Stomach (tissue), 19 donors: ENCODE measurements at places on chromosomes 1 and 21. TPM values are rescaled to one million over a fixed set of nuclear protein-coding genes. Genes with fewer than 3 reads are reported as not detected.
A peak's percentile ranks its signal among the peaks of the same experiment; 100 is the strongest.

DNA sequence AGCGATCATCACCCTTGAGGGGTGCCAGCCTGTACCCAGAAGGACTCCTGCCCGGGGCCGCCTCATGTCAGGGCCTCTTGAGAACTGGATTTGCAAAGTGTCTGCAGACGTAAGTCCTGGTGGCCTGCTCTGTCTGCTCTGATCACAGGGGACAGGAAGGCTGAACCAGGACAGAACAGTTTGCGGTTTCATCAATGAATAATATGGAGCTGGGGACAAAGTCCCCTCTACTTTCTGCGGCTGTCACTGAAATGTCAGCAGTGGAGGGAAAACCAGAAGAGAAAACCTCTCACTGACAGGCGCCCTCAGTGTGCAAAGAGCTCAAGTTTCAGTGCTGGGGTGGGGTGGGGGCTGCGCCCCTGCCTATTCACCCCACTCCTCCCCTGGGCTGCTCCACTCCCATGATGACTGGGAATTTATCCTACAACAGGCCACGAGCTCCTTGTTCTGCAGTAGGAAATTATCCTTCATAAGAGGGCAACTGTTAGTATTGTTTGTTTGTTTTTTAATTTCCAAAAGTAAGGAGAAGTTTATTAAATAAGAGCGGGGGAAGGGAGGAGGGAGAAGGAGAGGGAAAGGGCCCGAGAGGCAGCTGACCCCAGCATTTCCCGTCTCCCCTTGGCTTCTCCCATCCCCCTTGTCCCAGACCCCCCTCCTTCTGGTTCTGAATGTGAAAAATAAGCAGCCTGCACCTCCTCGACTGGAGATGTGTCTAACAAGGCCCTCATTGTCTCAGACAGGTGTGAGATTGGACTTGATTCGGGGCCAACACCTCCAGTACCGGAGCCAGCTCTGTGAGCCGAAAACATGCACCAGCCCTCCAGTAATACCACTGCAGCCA, 149.2 kb downstream of the CLIC6 start:
- no peak for DNase-seq

DNA sequence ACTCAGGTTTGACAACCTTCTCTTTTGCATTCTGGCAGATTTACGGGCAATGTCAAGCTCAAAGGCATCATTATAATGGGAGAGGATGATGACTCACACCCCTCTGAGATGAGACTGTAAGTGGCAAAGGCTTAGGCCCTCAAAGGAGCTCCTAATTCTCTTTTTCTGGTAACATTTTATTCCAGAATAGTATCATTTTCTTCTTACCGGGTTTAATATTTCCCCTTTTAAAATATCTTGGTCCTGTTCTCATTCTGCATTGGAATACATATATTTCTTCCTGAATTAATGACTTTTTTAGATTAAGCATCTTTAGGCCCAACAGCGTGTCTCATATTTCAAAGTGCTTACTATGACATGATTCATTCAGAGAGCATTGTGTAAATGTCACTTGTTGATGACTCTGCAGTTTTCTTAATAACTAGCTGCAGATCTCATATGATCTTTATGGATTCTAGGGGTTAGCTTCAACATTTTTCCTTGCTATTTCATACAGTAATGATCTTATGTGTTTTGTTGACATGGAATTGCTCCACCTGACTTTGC, 1.7 kb downstream of the PITHD1 start:
- no peak for DNase-seq

DNA sequence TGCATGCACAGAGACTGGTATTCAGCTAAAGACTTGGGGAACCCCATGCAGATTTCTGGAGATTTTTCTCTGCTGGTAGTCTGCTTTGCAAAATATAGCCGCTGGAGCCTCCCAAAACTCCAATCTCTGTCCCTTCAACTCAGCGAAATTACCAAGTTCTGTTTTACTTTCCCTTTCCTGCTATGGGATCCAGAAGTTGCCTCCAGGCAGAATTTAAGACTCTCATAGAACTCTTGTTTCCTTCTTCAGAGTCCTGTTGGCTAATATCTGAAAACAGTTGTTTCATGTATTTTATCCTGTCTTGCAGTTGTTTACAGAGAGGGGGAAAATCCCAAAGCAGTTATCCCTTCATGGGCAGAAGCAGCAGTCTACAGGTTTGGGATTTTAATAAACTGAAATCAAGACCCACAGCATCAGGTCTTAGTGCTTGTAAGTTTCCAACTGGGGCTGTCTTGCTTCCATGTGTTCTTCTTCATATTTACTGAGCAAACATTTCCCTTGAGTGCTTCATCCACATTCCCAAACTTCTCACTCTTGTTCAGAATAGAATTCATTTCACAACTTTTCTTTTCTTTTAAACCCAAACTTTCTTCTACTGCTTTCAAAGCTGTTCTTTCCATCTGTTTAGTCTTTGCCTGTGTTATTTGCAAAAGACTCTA, 221.3 kb upstream of the DMRTA2 start:
- DNase-seq = no peak

- no peak for DNase-seq
These were observed 63.9 kb downstream of the HTR6 start for GRCh38 chr1:19728413-19729145.

DNA sequence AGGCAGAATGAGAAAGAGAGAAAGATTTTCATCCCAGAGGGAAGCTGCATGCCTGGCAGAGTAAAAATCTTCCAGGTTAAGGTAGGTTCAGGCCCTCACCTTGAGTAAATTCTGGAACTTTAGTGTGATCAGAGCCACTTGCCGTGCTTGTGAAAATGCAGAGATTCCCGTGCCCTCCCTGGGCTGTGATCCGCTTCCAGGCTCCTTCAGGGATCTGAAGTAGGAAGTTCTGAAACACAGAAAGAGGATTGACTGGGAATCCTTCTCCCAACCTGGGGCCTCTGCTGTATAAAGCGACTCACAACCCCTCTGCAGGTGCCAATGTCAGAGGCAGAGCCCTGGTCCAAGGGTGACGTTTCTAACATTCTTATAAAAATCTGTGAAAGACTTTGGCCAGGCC, 26.6 kb downstream of the NUAK2 start:
- DNase-seq = no peak

DNA sequence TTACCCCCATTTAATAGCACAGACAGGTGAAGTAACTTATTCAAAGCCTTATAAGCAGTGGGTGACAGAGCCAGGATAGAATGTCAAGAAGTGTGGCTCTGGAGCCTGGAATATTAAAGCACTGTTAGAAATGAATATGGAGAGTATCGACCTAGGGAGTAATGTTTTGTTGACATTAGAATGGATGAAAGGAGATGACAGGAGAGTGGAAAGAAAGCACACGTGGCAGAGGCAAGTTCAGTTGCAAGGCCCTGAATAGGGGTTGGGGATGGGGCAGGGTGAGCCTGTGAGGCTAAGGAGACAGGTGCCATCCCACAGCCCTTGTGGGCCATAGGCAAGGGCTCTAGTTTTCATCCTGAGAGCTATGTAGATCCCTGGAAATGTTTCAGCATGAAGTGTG, 125.5 kb upstream of the PLXNA2 start:
- no peak for DNase-seq

DNA sequence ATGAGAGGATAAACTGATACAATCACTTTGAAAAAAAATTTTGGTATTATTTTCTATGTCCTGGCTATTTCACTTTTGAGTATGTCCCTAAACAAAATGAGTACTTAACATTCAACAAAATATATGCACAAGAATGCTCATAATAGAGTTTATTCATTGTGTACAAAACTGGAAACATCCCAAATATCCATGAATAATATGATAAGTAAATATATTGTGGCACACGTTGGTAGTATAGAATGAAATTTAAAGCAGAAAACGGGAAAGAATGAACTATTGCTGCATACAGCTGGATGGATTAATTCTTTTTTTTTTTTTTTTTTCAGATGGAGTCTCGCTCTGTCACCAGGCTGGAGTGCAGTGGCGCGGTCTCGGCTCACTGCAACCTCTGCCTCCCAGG, 725.2 kb downstream of the LTN1 start:
- DNase-seq = no peak

DNA sequence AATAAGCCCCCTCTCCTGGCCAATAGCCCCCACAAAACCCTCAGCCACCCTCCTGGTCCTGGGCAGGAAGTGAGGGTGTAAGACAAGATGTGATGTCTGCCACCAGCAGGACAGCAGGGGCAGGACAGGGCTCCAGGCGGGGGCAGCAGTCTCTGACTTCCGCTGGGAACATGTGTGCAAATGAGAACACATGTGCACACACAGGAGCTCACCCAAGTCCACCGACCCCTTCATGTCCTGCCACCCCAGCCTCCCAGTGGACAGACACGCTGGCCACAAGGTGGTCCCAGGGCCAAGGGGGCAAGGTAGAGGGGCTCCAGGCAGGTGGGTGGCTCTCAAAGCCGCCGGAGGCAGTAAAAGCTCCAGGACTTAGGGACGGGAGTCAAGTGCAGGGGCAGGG, 60.1 kb downstream of the KCNAB2 start:
- DNase-seq = no peak

DNA sequence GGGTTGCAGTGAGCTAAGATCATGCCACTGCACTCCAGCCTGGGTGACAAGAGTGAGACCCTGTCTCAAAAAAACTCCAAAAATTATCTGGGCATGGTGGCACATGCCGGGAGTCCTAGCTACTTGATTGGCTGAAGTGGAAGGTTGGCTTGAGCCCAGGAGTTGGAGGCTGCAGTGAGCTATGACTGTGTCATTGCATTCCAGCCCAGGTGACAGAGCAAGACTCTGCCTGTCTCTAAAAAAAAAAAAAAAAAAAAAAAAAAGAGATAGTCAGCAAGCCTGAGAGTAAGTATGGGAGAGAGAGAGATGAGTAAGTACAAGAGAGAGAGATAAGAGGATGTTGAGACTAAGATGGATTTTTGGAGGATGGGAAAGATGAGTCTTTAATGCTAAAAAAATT, 180.8 kb upstream of the CACYBP start:
- no peak for DNase-seq

DNA sequence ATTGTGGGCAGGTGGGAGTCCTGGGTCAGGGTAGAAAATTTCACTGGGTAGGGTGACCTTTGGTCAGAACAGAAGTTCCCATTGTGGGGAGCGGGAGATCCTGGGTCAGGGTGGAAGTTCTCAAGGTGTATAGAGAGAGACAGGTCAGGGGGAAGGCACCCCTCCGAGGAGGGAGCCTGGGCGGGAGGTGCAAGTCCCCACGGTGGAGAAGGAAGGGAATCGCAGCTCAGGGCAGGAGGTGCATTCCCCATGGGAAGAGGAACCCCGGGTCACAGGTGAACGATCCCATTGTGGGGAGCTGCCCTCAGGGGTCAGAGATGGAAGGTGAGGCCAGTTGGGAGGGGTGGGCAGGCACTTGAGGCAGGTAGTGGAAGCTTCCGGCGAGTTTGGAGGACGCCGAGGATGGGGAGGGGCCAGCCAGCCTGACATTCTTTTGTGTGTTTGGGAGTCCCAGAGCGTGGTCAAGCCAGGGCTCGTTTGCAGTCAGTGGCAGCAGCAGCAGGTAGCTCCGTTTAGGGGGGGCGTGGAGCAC, 637 bp downstream of the LYPLA2 start:
- peak; percentile 60 for DNase-seq

GRCh38 chr1:175792136-175792535, 48.7 kb upstream of the TNR start:
- DNase-seq = no peak

- no peak for DNase-seq
These were observed 663.6 kb upstream of the NCAM2 start for GRCh38 chr21:20334585-20334984.

DNA sequence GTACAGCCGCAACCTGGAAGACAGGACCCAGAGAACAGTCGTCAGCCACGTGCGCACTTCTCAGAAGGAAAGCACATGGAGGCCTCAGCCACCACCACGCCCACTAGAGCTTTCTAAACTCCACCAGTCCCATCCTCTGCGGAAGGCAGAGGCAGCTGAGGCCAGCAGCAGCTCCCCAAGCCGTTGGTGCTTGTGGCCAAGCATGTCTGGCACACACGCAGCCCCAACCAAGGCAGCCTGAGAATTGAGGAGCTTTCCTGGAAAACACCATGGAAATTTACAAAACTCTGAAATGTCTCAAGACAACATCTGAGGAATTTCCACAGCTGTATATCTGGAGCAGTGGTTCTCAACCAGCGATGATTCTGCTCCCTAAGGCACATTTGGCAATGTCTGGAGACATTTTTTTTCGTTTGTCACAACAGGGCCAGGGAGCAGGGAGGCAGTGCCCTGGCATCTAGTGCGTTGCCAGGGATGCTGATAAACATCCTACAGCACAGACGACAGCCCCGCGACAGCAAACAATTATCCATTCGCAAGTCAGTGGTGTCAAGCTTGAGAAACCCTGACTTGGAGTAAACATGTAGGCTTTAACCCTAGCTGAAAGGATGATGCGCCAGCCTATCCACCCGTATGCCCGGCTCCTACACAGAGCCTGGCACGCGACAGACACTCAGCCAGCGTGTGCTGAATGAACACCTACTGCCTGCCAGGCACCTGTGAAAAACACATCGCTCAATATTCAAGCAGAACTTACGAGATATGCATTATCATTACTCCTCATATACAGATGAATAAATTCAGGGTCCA, 24.7 kb downstream of the NPHP4 start:
- no peak for DNase-seq

DNA sequence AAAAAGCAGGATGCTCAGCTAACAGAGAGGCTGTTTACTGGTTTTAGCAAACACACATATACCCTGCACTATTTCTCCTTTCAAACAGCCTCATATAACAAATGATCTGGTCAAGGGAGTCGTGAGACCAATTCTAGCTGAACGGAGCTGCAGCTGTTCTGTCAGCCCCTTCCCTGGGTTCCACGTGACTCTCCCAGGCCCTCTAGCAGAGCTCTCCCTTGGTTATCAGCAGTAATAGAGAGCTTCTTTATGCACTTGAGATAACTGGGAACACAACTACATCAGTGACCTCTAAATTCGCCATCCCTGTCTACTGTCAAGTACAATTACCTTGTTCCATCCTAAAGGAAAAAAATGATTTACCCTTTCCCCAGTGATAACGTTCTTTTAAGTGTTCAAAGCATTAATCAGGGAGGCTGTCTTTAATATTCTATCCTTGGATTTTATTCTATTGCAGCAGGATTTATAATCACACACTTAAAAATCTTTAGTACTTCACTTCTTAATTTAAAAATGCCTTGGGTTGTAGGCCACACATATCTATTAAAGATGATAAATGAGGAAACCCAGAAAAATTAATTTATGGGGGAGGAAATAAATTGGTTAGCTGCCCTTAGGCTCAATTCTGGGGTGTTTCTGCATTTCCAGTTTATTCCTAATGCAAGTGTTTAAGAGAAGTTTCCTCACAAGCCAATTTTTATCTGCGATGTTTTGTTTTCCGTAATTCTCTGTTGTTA, 28.2 kb downstream of the PTGER3 start:
- DNase-seq = no peak

- no peak for DNase-seq
These were observed 69.9 kb upstream of the SIPA1L2 start for GRCh38 chr1:232699814-232700213.

- no peak for DNase-seq
These were observed 69.1 kb upstream of the ABCG1 start for GRCh38 chr21:42149656-42150473.

GRCh38 chr1:203325418-203326091, 20.2 kb downstream of the BTG2 start:
- DNase-seq = peak; percentile 86

- DNase-seq = no peak
These were observed 919 bp downstream of the MCL1 start for GRCh38 chr1:150578272-150579109.

Gene KIAA1614
- total RNA-seq = not detected

Gene TTC22
- 30.4 TPM for total RNA-seq

Gene CDC42
- total RNA-seq = 75.0 TPM

Gene LCE1B
- not detected for total RNA-seq

Gene ESPN
- total RNA-seq = 1.8 TPM

Gene KRTAP20-3
- not detected for total RNA-seq

Gene FBXO2
- total RNA-seq = not detected

Gene DDAH1
- 113 TPM for total RNA-seq

Gene NUDT17
- not detected for total RNA-seq

Gene AADACL3
- total RNA-seq = not detected

Gene TINAGL1
- total RNA-seq = 88.1 TPM
